IMR-90 (cell line): ENCODE measurements at places on chromosomes 3 and 15.

DNA sequence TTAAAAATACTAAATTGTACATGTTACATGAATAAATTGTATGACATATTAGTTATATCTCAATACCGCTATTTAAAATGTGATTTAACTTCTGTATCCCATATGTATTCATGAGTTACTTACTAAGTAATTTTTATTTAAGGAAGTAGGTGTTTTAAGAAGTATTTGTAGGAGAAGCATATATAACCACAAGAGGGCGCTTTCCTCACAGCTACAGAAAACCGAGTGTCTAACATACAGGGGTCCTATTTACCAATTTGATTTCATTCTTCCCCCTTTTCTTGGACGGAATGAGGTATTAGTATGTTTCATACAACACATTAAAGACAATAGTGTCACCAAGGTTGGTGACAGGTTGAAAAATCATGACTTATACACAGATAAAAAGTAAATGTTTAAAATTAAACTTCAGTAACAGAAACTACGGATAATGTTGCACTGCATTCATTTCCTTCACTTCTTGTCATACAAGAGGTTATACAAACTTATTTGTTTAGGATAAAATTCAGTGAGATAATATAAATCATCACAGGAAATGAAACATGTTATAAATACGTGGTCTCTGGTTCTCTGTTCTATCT lies 253.6 kb downstream of the MAGI1 start:
- DNase-seq: peak; percentile 80

- DNase-seq: no peak
These were observed 8.8 kb downstream of the C3orf22 start for GRCh38 chr3:126549861-126550487.

- no peak for DNase-seq
These were observed 107.7 kb downstream of the MYO5A start for GRCh38 chr15:52421029-52421428.

- DNase-seq: peak; percentile 57
These were observed 7.7 kb downstream of the SNX4 start for GRCh38 chr3:125512135-125512920.
